Kidney epithelial cell (primary cell): ENCODE measurements at places on chromosomes 6 and 20. TPM values are rescaled to one million over a fixed set of nuclear protein-coding genes. Genes with fewer than 3 reads are reported as not detected.

Gene SYCP2L
- 0.71 and 2.5 TPM in 2 replicates for total RNA-seq

Gene GRM1
- under 0.01 TPM in 1 of 2 replicates, not detected in the other for total RNA-seq

Gene SPDEF
- not detected in 2 replicates for total RNA-seq

Gene CPXM1
- 68.7 and 97.4 TPM in 2 replicates for total RNA-seq

Gene SNAP91
- 0.13 and 0.34 TPM in 2 replicates for total RNA-seq

- no peak for DNase-seq
Observed at GRCh38 chr20:20480689-20481088, 112.8 kb downstream of the INSM1 start.

GRCh38 chr6:88177961-88178464 is 11.9 kb upstream of the CNR1 start:
- DNase-seq = no peak

GRCh38 chr6:56842686-56843475 is 112.0 kb upstream of the BEND6 start:
- DNase-seq = no peak

DNA sequence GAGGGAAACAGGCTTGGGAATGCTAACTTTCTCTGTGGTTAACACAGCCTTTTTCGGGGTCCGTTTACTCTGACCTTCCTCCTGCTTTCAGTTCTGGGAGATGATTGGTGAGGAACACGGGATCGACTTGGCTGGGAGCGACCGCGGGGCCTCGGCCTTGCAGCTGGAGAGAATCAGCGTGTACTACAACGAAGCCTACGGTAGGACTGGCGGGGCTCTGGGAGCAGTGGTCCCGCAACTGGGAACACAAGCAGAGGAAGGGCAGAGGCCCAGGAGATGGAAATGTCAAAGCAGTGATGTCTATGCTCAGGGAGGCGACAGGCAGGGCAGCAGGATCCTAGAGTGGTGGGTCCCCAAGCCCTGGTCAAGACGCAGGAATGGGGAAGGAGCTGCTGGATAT is 3.5 kb downstream of the TUBB1 start:
- DNase-seq = no peak

DNA sequence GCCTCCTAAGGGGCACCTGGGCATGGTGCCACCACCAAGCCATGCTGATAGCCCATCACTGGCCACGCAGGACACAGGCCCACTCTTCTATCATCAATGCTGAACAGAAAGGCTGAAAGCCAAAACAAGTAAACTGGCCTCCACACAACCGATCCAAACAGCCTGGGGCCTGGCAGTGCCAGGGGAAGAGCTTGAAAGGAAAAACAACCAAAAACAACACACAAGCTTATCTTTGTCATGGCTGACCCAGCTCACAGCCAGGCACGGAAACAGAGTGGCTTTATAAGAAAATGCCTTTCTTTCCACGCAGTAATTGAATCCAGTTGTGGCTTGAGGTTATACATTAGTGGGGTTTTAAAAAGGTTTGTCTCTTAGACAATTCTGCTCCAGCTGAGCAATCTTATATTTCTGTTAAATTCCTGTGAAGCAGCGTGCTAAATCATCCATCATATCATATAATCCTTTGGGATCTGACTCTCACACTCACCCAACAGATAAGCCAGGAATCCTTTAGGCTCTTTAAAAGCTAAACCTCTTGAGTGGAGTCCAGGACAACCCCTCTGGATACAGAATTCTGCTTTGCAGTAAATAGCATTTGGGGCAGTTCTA is 65.4 kb upstream of the SLC22A16 start:
- no peak for DNase-seq

DNA sequence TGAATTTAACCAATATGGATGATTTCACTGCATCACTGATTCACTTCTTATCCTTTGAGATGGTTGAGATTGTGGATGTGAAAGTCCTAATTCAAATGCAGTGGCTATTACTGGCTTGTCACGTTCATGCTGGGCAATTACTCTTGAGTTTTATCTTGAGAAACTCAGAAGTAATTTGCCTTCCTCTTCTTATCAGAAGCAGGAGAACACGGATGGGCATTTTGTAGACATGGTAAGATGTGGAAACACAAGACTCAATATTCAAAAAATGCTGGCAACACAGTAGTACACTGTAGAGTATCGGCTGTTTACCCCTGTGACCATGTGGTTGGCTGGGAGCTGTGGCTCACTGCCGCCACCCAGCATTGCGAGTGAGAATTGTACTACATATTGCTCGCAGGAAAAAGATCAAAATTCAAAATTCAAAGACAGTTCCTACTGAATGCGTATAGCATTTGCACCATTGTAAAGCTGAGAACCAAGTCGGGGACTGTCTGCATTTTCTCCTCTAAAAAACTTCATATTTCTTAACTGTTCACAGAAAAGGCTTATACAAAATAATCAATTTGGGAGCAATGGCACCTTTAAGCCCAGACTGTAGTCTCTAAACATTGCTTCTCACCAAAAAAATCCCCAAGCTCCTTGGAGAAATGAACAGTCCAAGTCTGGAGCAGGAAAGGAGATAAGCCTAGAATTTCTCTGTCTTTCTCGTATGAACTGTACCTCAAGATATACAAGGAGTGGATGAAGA is 61.9 kb upstream of the ELOVL5 start:
- DNase-seq = no peak
